Activated CD4-positive, alpha-beta T cell treated with anti-CD3 and anti-CD28 coated beads for 4 hours (primary cell): ENCODE measurements at places on chromosomes 13 and 19.

DNA sequence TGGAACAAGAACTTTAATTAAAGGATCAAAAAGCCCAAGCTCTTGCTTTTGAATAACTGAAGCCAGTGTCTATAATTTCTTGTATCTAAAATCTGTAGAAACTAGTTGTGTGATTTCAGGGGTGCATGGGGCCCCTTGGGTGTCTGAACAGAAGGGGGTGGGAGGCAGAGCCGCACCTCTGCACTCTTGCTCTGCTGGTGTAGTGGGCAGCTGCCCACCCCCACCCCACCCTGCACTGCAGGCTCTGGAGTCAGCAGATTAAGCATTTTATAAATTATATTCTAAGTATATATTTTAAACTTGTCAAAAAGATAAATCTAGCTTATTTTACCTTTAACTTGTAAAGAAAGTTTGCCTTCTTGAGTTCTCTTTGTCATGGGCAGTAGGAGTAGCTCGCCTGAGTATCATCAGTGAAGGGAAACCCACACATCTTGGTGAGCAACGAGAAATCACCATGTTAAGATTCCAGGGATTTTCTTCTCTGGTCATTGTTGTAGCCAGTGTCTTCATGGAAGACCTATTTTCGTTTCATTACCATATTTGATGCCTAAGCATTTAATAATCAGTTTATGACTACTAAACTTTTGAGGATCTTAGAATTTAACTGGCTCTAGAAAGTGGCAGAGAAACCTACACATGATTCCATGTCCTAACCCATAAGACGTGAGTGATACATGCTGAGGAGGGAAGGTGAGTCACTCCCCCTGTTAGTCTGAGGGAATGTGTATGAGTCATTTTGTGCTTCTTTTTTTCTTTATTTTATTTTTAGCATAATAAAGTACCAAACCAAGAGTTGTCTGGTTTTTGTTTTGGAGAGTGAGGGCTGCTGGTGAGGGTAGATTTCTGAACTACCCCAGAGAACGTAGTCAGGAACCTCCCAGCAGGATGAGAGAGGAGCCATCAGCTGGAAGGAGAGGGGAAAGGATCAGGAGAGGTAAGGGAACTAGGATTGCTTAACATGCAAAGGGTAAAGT, 7.7 kb downstream of the UBE2L5 start:
- DNase-seq: peak; percentile 54

- DNase-seq: no peak
Observed at GRCh38 chr13:49502954-49503353, 7.2 kb downstream of the PHF11 start.

- no peak for DNase-seq
Observed at GRCh38 chr13:59368693-59369092, 795.0 kb downstream of the DIAPH3 start.

GRCh38 chr19:2514981-2515518, 39.1 kb downstream of the GADD45B start:
- DNase-seq: no peak

DNA sequence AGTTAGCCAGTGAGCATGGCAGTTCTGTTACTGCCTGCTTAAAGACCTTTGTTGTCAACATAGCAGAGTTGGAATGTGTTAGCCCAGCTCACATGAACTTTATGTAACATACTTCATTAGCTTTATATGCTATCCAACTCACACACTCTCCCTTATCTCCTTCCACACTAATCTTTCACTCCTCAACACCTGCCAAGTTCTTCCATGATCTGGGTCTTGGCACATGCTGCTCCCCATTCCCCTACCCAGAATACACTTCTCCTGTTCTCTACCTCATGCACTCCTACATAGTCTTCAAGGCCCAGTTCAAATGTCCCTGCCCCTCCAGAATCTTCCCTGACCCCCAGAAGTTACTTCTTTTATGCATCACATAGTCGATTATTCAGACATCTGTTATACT, 179.3 kb downstream of the KATNAL1 start:
- DNase-seq: no peak

- DNase-seq: no peak
Observed at GRCh38 chr19:7908742-7909461, 5.2 kb downstream of the MAP2K7 start.

- DNase-seq: no peak
Observed at GRCh38 chr13:111337206-111337605, 16.8 kb downstream of the TEX29 start.

- DNase-seq: no peak
Observed at GRCh38 chr19:39152066-39152465, 26.5 kb downstream of the PAK4 start.

GRCh38 chr13:113149711-113150549, 8.5 kb upstream of the PROZ start:
- no peak for DNase-seq

GRCh38 chr13:50104493-50104892, 89.2 kb downstream of the KCNRG start:
- no peak for DNase-seq

GRCh38 chr13:30884543-30884942, 21.5 kb upstream of the MEDAG start:
- no peak for DNase-seq

GRCh38 chr19:6098574-6098973, 11.7 kb downstream of the RFX2 start:
- no peak for DNase-seq

- peak; percentile 76 for DNase-seq
Observed at GRCh38 chr19:49677901-49678674, 1.0 kb downstream of the PRMT1 start.

DNA sequence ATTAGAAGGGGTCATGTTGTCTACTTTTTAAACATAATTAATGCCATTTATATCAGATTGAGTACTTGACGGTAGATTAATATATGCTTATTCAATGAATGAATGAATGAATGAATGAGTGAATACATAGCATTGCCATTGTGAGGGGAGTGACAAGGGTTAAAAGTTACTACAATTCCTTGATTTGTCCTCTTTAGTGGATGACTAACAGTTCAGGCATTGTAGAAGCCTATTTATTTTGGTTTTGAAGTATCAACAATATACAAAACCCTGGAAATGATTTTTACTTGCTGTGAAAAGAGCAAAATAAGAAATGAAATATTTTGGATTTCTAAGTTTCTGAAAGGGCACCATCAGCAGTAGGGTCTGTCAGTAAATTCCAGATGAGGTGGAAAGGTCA, 122.7 kb downstream of the CYSLTR2 start:
- no peak for DNase-seq

GRCh38 chr19:690203-690602, 5.0 kb downstream of the PRSS57 start:
- no peak for DNase-seq

DNA sequence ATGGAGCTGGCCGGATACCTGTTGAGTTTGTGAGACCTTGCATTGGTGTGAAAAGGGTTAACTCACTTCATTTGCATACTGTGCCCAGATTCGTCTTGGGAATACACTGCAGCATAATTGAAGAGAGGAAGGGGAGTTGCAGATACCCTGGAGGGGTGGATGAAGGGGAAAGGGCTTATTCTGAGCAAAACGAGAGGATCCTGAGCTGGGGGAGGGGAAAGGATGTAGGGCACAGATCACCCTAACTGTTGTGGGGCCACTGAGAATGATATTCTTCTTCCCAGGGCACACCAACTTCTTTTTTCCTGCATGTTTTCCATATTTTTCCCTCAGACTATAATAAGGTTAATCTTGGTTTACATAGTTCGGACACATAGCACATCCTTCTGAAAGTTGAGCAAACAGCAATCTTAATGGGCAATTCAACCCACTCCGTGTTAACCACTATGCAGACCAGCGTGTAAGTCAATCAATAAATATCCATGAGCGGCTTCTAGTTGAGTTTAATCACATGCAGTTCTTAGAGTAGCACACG, 11.7 kb upstream of the PTPRS start:
- no peak for DNase-seq

- peak; percentile 45 for DNase-seq
Observed at GRCh38 chr19:41994521-41994971, 516 bp upstream of the ATP1A3 start.

GRCh38 chr19:41649827-41650226, 23.0 kb upstream of the CEACAM4 start:
- no peak for DNase-seq

DNA sequence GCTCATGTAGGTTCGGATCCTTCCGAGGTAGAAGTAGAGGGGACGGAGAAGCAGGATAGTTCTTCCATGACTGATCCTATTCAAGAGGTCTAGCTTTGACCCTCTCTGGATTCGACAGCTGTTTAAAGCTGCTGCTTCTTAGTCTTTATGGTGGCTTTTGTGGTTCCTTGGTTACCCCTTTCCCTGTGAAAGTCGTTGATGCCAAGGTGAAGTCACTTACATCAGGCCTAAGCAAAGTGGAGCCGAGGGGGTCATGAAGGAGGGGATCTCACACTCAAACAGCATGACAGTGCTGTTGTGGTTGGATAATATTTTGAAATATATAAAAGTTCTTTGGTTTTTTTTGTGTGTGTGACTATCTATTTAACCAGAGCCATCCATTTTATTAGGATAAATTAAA, 8.1 kb downstream of the CCDC70 start:
- no peak for DNase-seq

GRCh38 chr19:33300009-33300893, 2.1 kb downstream of the CEBPA start:
- DNase-seq: no peak

- DNase-seq: no peak
Observed at GRCh38 chr13:48630773-48631172, 23.0 kb upstream of the CYSLTR2 start.

DNA sequence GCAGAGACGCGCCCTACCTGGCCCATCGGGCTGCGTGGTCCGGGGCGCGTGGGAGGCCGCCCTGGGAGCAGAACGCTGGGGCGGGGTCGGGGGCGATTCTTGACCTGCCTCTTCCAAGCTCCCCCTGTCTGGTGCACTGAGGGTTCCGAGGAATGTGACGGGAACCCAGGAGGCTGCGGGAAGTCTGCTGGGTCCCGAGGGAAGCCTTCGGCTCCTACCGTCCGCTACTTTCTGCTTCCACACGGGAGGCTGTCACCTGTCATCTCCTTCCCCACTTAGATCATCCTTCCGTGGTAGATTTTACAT, 781 bp upstream of the SPRYD7 start:
- DNase-seq: no peak

- DNase-seq: no peak
Observed at GRCh38 chr19:44890366-44891015, 563 bp upstream of the TOMM40 start.

DNA sequence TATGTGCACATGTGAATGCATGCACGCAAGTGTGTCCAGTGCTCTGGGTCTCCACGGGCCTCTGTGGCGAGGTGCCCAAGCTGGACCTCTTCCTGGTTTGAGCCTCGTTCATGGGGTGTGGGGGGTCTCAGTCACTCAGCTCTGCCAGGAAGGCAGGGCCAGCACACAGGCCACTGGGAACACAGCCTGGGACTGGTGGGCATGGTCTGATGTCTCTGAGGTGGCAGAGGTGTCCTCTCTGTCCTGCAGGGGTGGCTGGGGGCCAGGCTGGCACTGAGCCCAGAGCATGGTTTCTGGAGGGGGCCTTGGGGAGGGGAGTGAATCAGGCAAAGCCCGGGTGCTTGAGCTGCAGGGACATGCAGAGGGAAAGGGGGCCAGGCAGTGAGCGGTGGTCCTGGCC, 9.4 kb downstream of the LRP3 start:
- no peak for DNase-seq

- peak; percentile 3 for DNase-seq
Observed at GRCh38 chr13:51523082-51523518, 61.2 kb upstream of the WDFY2 start.

DNA sequence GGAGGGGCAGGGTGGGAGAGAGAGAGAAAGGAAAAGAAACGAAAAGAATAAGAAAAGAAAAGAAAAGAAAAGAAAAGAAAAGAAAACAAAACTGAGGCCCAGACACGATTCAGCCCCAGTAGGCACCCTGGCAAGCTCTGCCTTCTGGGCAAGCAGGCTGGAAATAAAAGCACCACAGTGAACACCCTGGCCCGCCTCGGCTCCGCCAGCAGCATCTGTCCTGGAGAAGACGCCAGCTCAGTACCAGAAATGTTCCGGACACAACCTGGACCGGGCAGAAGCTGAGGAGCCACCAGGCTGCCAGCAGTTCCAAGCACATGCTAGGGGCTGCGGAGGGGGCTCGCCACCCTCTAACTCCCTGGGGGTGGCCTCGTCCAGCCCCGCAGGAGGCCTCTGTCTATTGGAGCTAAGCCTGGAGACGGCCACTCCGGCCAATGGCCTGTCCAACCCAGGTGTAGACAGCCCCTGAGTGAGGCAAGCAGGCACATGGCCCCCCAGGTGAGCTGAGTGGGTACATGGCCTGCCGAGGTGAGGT, 11.4 kb upstream of the CPAMD8 start:
- no peak for DNase-seq

- no peak for DNase-seq
Observed at GRCh38 chr13:73230716-73231115, 171.9 kb downstream of the KLF5 start.

GRCh38 chr13:40963927-40964326, 55.2 kb downstream of the ELF1 start:
- no peak for DNase-seq

DNA sequence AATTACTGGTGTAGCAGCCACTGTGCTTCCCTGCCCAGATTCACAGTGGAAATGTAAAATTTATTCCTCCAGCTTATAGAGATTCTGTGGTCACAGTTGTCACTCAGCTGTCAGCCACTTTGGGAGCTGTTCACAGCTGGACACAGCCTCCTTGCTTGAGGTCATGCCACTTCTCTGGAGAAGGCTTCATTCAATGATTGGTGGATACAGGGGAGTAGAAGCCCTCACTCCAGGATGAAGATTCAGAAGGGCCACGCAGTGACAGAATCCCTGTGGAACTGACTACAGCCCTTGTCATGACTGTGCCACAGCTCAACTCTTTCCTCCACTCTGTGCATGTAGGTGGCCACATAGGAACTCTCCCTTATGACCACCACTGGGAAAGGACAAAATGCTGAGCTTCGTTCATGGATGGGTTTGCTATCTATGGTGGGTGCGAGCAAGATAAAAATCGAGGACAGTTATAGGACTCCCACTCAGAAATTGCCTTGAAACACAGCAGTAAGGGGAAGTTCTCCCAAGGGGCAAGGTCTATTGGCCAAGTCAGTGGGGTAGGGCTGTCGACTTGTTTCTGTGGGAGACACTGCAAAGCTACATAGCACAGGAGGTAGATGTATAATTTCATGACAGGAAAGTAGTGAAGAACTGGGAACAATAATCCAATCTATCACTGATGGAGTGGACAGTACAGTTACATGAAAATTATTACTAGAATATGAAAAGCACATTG, 98.7 kb downstream of the CCNA1 start:
- no peak for DNase-seq

- DNase-seq: no peak
Observed at GRCh38 chr19:5150902-5151741, 182.2 kb downstream of the KDM4B start.

DNA sequence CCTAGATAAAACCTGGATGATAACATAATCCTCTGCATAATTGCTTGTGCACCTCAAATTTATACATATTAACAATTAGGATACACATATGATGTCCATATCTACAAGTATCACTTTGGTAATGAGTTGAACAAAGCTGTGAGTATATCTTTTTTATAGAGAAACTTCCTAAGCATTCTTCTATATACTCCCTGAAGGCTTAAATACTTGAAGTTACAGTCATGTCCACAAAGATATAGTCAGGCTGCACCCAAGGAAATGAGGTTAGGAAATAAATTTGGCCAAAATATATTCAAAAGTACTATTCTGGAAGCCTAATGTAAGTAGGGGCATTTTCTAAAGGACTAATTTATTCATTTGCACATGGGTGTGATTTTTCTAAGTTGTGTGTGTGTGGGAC, 761.5 kb downstream of the PCDH9 start:
- DNase-seq: no peak

GRCh38 chr19:57773488-57773887, 4.0 kb downstream of the ZNF586 start:
- DNase-seq: no peak

GRCh38 chr13:51971520-51972426, 39.5 kb downstream of the ATP7B start:
- no peak for DNase-seq
